ENCODE measurements at places on chromosomes 11 and 22.

DNA sequence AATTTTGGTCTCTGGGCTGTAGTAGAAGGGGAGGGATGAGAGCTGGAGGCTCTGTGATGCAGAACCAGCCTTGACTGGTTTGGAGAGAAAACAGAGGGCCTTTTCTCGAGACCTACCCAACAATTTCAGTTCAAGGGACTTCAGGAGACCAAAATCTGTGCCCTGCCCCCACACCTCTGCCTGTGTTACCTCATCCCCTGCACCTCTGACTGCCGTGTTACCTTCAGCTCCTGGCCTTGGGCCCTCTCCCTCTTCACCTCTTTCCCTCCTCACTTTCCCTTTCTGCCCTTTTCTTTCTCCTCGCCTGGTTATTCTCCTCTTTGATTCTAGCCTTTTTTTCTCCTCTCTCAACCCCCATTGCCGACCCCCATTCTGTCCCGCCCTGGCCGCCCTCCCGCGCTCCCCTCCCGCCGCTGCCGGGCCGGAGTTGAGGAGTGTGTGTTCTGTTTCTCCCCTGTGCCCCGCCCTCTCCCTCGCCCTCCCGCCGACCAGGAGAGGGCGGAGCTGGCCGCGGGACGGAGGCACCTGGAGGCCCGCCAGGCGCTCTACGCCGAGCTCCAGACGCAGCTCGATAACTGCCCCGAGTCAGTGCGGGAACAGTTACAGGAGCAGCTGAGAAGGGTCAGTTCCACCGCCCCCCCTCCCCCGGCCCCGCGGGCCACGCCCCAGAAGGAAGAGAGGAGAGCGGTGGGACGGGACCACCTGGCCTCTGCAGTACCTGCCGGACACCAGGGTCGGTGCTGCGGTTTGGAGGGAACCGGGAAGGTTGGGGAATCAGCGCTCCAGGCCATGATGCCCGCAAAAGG lies 27.2 kb downstream of the PHLDB1 start:
- no peak for DNase-seq

- DNase-seq, result no peak
These were observed 2.9 kb downstream of the SEC14L2 start for GRCh38 chr22:30399718-30400117.

DNA sequence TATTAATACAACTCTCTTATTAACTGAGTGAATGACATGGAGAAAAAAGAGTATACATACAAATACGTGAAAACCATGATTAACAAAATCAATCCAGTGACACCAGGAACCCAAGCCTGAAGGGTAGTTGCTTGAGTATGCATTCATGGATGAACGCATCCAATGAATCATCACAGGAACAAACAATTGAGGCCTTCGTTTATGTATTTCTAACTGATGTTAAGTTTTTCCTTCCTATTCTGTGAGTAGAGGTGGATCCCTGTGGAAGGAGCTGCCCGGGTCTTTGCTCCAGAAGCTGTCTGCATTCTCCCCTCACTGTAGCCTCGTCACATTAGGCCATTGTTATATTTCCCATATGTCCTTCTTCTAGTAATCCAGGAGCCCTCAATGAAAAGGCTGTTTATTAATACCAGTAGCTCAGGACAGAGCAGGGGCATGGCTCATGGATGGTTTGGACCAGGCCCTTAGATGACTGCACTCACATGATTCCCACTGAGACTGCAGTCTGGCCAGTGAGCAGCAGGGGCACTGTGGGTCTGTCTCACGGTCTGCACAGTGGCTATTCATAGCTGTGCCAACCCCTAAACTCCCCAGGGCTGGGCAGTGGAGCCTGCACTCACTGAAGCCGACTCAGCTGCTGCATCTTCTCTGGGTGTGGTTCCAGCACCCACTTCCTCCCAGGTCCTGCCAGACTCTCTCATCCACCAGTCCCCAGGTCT lies 128.1 kb upstream of the TOP3B start:
- no peak for DNase-seq

- DNase-seq, result no peak
These were observed 2.5 kb downstream of the IL17REL start for GRCh38 chr22:50009765-50010675.

DNA sequence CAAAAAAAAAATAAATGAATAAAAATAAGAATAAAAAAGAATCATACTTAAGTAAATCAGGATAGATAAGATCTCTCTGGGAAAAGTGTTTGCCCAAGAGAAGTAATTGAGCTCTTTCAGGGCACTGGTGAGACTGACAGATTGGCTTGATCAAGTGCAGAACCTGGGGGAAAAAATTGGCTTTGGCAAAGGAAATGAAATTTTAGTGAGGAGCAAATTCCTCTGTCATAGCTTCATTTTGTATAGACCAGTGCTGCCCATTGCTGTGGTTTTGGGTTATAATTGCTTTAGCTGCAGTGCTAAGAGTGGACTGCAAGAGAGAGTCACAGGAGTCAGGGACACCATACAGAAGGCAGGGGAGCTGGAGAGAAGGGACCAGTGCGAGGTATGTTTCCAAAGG lies 35.7 kb downstream of the SFI1 start:
- DNase-seq, result no peak

- no peak for DNase-seq
These were observed 69.7 kb upstream of the MYOD1 start for GRCh38 chr11:17649696-17650095.

- DNase-seq, result no peak
These were observed 344.3 kb downstream of the AASDHPPT start for GRCh38 chr11:106421676-106422292.

- no peak for DNase-seq
These were observed 22.7 kb upstream of the GRAMD1B start for GRCh38 chr11:123407130-123407995.

DNA sequence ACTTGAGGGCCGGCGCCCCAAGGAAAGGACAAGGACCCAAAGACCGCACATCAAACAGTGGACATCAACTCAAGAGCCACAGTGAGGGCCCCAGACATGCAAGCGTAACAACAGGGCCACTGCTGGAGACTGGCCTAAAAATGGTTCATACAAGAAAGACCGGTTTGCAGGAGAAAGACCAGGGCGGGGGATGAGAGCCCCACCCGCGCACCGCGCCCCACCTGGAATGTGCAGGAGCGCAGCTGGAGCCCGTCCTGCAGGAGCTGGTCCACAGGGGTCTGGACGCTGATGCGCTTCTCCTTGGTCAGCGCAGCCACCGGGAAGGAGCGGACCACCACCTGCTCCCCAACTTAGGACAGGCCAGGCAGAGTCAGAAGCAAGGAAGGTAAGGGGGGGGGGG lies 13.9 kb downstream of the SBF1 start:
- no peak for DNase-seq

DNA sequence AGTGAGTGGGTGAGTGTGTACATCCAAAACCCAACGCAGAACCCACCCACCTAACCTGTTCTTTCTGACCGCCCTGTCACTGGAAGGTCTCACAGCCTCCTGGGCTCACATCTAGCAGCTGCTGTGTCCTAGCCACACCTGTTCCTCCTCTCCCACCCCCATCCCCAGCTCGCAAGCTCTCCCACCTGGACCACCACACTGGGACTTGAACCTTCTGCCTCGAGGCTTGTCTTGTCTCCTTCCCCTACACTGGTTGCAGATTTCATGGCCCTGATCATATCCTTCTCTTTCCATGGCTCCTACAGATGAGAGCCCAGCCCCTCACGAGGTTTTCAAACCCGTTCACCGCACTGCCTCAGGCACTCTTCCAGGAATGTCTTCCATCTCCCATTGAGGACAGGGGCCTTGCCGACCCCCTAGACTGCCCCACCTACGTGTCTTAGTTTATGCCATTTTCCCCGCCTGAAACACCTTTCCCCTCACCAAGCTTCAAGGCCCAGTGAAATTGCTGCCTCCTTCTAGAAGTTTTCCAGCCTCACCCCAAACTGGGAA lies 6.7 kb downstream of the IFITM10 start:
- no peak for DNase-seq

DNA sequence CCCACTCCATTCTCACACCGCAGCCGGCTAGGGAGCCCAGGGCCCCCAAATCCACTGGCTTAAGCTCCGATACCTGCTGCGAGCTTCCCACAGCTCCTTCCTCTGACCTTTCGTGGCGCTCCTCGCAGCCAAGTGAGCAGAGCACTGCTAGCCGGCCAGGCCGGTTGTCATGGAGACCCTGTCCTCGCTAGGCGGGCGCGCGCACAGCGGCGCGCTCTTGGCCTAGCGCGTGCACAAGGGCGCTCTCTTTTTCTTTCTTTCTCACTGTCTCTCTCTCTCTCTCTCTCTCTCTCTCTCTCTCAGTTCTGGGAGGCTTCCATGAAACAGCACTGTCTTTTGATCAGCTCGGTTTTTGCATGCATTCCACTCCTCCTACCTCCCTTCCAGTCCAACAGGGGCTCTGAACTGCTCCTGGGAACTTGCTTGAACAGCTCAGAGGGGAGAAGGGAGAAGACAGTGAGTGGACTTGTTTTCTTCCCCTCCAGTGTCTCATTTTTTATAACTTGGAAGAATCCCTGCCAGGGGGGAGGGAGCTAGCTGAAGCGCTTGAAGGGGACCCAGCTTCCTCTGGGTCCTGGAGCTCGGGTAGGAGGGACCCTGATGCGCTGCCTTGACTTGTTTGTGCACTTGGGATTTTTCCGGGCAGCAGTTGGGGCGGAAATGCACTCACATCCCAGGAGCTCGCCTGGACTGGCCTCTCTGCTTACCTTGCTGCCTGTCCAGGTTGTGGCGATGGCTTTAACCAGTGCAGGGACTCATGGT lies 100.3 kb upstream of the AKIP1 start:
- no peak for DNase-seq

GRCh38 chr22:29870574-29870973 lies 12.4 kb upstream of the MTMR3 start:
- no peak for DNase-seq

- peak; percentile 16 for DNase-seq
These were observed 20.2 kb downstream of the ST3GAL4 start for GRCh38 chr11:126375726-126376125.

DNA sequence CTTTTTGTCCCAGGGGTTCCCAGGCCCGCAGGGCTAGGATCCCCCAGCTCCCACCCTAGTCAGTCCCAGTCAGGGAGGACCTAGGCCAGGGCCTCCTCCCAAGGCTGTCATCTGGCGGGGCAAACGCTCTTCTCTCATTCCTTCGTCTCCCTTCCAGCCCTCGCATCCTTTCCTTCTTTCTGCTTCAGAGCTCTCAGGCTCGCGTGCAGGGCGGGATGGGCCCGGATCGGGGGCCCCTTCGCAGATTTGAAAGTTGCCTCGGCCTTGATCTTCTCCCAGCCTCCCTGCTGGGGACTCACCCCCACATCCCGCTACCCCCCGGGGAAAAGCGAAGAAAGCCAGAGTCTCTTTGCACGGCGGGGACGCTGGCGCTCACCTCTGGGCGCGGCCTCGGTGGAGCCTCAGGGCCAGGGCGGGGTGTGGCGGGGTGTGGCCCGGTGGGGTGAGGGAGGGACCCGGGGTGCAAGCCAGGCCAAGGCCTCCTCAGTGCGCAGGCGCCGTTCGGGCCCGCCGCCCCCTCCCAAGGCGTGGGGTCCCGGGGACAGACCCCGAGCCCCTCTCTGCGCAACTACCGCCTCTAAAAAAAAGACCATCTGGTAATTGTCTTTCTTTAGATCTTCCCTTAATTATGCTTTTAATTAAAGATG lies 14.8 kb upstream of the PAX6 start:
- no peak for DNase-seq

- no peak for DNase-seq
These were observed 203.7 kb downstream of the TENM4 start for GRCh38 chr11:79237091-79237490.

DNA sequence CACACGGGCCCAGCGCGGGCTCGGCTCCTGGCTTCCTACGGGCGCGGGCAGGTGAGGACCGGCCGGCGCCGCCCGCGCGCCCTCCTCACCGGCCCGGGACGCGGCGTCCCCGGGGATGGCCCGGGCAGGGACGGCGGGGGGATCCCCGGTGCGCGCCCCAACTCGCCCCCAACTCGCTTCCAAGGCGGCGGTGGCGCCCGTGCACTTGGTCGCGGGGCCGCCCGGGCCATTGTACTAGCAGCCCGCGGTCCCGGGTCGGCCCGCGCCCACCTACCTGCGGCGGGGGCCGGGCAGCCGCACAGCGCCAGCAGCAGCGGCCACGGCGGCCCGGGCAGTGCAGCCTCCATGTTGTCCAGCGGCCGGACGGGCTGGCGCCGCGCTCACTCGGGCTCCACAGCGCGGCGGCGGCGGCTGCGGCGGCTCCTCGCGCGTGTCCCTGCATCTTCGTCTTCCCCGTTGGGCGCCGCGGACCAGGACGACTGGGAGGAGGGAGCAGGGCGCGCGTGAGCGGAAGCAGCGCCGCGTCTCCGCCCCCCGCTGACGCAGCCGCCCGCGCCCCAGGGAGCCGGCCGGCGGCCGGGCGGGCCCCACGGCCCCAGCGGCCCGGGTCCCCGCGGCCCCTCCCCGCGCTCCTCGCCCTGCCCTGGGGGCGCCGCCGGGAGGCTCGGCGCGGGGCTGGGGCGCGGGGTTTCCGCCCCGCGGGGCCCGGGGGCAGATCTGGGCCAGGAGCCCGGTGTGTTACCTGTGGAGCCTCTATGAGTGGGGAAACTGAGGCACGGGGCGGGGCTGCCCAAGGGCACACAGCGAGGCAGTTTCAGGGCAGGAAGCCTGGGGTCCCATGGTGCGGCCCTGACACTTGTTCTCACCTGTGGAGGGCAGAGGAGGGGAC lies 159.3 kb upstream of the GRK3 start:
- DNase-seq, result no peak

DNA sequence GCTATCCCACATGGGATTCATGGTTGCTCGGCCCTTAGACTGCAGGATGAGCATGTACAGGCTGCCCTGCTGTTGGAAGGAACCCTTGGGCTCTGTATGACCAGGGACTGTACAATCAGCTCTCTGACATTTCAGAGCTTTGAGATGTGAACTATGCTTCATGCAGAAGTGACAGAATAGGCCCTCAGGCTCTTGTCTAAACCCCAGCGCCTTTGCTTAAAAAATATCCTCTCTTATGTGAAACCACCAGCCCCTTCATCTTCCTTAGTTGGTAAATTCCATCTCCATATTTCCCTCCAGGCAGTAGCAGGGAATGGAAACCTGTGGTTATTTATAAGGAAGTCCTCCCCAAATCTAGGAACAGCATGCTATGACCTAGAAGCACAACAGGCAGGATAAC lies 78.9 kb upstream of the PLET1 start:
- DNase-seq, result no peak

DNA sequence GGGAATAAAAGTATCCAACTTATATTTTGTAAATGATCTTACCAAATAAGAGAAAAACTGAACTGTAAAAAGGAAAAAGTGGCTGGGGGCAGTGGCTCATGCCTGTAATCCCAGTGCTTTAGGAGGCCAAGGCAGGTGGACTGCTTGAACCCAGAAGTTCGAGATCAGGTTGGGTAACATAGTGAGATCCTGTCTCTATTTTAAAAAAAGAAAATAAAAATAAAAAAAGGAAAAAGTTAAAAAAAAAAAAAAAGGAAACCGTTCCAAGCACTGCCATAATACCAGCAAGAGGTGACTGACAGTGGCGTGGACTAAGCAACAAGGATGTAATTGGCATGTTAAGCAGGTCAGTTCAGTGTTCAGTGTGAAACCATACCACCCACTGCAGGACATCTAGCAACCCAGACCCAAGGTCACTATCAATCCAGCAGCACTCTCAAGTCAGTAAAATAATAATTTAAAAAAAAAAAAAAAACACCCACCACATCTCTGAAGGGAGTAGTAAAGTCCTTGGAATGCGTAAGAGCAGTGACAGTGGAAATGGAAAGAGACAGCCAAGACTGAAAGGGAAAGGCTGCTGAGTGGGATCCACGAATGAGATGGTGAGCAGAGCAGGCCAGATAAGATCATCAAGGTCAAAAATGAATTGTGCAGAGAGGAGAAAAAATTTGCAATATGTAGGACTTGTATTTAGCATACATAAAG lies 43.6 kb downstream of the MAPK1 start:
- no peak for DNase-seq

GRCh38 chr11:28488336-28488735 lies 380.1 kb downstream of the METTL15 start:
- DNase-seq, result no peak
